ENCODE measurements at places on chromosomes 11 and 22.

DNA sequence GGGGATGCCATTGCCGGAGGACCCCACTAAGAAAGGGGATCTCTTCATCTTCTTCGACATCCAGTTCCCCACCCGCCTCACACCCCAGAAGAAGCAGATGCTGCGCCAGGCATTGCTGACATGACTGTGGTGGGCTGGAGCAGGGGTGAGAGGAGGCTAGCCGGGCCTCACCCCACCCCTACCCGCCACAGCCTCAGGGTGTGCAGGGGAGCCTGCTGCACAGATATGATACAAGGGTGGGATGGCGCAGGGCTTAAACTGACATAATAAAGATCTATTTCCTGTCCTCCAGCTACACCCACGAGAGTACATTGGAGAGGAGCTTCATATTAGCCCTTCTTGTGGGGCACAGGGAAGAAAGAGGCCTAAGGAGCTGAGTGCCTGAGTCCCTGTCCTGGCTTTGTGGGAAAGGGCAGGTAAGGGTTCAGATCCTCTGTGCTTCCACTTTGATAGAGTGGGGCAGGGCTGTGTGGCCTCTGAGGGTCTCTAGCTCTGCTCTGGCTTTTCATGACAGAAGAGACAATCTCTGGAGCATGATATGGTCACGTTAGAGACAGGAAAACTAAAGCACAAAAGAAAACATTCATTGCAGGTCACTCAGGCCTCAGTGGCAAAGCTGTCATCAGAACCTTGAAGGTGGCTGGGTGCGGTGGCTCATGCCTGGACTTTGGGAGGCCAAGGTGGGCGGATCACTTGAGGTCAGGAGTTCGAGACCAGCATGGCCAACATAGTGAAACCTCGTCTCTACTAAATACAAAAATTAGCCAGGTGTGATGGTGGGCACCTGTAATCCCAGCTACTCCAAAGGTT is 12.4 kb downstream of the UCP2 start:
- DNase-seq, result no peak

GRCh38 chr11:8026982-8027381 is 39.8 kb downstream of the EIF3F start:
- no peak for DNase-seq

- peak; percentile 17 for DNase-seq
Measured at GRCh38 chr11:14764579-14765527, 121.2 kb downstream of the PDE3B start.

GRCh38 chr11:9092853-9093778 is 1.7 kb upstream of the SCUBE2 start:
- peak; percentile 12 for DNase-seq

DNA sequence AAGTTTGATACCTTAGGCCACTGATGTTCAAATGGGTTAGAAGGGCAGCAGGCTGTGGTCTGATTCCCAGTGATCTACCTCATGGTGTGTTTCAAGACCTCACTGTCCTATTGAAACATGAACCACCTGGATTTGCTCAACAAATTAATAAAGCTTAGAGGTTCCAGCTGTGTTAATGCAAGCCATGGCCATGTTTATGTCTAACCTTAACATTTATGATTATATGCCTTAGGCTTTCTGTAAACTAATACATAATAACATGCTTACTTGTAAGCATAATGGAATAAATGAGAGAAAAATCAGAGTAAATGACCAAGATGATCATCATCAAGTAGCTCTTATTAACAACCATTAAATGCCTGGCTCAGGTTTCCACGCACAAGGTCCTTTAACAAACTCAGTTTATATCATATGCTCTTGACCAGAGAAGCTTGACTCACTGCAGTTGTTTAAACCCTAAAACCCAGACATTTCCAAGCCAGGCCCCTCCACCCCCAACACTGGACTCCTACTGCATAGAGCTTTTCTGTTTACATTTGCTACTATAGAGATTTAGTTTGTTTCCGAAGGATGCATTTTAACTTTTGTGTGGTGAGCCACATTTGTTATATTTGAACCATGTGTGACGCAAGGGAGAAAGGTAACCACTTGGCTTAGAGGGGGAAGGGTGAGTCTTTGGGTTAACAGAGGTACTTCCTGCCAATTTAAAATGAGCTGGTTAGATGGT is 43.7 kb downstream of the KREMEN1 start:
- no peak for DNase-seq

- DNase-seq, result no peak
Measured at GRCh38 chr11:126198648-126199047, 12.8 kb downstream of the RPUSD4 start.

- peak; percentile 11 for DNase-seq
Measured at GRCh38 chr11:44125598-44125997, 30.1 kb downstream of the EXT2 start.

GRCh38 chr22:39144101-39144767 is 8.2 kb downstream of the CBX7 start:
- peak; percentile 72 for DNase-seq

DNA sequence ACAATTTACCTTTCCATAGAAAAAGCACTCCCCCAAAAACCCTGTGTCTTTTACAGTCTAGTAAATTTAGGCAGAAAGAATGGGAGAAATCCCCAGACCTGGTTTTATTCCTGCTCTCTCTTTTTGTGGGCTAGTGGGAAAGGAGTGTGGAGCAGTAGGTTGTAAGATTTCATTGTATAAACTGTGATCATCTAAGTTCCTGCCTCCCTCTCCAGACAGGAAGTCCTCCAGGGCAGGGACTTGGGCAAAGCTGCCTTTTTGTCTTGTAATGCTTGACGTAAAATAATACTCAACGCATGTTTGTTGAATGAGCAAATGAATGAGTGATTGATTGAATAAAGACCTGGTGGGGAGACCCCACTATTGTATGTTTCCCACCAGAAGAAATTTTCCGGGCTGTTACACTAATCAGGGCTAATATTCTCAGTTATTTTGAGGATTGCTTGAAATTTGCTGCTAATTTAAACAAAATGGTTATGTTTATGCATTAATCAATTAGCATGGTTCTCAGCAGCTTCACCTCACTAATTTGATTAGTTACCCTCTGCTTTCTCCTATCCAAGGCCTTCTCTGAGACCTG is 36.3 kb downstream of the CSNK2A3 start:
- no peak for DNase-seq

GRCh38 chr11:9041747-9042146 is 37.9 kb upstream of the NRIP3 start:
- DNase-seq, result no peak

DNA sequence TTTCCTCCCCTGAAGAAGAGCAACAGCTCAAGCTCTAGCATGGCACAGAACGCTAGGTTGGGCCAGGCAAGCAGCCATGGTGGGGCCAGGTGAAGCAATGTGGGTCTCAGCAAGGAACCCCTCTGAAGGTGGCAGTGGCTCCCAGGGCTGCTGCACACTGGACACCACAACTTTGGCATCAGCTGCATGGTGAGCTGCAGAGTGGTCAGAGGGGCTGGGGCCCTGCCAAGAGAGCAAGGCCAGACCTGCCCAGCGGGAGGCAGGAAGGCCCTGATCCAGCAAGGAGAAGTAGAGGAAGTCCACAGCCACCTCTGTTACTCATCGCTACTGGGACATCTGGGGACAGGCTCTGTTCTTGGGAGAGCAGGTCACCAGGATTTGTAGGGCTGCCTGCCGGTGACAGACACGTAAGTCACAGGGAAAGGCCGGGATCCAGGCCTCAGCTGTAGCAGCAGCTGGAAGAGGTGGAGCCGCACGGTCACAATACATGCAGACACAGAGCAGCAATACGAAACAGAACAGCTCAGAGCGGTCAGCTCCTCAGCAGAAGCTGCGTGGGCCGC is 12.4 kb downstream of the CYB561A3 start:
- no peak for DNase-seq

GRCh38 chr11:64000026-64000739 is 13.9 kb downstream of the OTUB1 start:
- DNase-seq, result peak; percentile 72
